Bronchial epithelial cell (primary cell): ENCODE measurements at places on chromosomes 7 and 10. TPM values are rescaled to one million over a fixed set of nuclear protein-coding genes. Genes with fewer than 3 reads are reported as not detected.

DNA sequence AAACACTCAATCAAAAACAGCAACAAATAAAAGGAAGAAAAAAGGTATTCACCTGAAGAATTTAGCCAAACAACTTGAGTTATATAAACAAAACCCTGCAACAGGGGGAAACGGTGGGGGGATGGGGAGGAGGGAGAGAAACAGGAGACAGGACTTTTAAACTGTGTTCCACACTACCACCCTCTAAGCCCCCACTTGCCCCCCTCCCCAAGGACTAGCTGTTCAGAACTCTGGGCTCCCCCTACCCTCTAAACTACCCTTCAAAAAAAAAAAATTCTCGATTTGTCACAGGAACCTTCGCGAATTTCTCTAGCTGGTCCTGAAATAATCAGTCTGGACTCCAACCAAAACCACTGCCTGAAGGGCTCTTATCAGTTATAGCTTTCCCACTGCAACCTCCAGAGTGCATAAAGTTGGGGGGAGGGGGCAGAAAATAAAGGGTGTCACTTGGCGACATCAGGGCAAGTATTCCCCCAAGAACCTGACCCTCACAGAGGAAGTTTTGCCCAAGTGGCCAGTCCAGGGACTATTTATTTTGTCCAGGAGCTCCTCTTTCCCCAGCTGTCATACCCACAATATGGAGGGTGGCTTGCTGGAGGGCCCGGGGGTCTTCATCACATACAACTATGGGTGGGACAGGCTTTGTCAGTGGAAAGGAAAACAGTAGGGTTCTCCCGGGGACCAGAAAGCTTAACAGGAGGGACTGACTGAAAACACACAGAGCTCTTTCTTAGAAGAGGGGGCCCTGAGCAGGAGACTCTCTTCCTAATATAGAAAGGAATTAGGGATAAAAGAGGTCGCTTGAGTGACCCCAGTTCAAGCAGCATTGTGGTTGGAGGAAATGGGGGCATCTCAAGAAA is 1.3 kb downstream of the UBE2H start:
- no peak for DNase-seq

GRCh38 chr7:155694851-155695250 is 50.4 kb downstream of the RBM33 start:
- peak; percentile 4 for DNase-seq

DNA sequence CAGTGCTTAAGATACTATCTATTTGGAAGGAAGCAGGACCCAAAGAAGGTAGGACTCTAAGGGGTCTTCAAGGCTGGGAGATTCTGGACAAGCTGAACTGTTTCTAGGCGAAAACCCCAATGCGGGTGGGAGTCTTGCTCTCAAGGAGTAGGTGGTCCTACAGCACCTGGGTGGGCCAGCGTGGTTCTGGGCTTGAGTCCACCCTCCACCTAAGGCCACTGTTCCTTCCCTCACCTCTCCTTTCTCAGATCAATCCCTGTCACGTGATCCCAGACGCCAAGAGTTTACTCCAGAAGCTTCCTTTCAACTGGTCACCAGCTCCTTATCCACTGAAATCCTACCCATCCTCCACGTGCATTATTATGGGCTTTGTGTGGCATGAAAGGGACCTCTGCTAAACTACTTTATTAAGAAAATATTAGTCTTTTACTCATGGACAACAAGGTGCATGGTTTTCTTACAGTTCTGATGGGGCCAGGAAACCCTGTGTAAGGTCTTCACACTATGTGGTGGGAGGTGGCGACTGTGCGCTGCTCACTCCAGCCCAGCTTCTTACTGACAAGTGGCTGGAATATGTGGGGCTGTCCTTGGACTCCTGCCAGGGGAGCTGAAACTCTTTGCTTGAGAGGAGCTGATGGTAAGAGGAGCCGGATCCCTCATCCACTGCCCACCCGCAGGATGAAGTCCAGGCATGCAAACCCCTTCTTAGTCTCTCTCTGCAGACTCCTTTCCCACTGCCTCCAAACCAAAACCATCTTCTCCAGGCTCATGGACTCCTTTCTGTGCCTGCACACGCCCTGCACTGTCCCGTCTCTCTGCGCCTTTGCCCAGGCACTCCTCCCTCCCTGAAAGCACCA is 1.6 kb downstream of the ZNF746 start:
- peak; percentile 43 for DNase-seq

DNA sequence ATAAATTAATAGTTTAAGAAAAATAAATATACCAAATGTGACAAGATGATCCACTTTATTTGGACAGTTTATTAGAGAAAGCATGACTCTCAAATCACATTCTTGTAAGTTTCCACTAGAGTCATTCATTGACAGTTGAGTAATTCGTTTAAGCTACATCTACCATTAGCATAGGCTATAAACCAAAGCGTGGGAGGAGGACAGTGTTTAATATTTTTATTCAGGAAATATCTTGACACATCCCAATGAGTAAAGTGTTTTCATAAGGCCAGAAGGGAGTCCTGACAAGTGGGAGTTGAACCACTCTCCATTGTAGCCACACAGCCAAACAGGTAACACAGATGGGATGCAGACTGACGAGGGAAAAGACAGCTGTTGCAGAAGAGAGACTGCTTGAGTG is 386.5 kb upstream of the SEMA3D start:
- DNase-seq: no peak

The PHYH gene
- total RNA-seq: 5.3 and 10.9 TPM in 2 replicates

GRCh38 chr7:44489955-44490350 is 505 bp downstream of the NUDCD3 start:
- peak; percentile 50 for DNase-seq

GRCh38 chr10:33026422-33026821 is 68.4 kb upstream of the ITGB1 start:
- no peak for DNase-seq

The HBP1 gene
- total RNA-seq: 66.7 and 69.5 TPM in 2 replicates

The PDLIM1 gene
- total RNA-seq: 19.2 and 20.2 TPM in 2 replicates

The LRWD1 gene
- total RNA-seq: 21.1 and 25.3 TPM in 2 replicates

DNA sequence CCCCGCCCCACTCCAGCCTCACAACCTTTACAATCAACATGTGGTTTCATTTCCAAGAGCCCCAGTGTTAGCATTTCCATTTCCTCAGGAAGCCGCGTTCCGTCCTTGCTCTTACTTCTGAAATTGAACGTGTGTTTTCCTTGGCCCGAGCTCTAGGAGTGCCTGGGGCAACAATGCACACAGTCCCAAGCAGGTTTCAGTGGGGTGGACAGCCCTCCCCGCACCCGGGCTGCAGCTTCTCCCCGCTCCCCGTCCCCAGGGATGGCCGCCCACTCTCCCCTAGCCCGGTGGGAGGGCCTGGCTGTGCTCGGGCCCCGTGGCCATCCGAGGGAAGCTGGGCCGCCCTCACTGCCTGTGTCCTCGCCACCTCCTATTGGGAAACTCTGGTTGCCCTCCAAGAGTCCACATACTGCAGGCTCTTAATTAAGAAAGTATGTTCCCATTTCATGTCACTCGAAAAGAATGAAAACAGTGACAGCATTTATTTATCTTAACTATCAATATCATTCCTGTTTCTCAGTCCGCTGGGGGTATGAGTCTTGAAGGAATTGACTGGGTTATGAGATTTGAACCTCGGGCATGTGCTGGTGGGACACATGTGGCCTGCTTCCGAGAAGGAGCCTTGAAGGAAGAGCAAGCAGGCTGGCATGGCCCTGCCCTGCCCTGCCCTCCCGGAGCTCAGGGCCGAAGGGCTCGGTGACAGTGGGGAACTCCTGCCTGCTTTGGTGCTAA is 163.8 kb downstream of the GRK5 start:
- DNase-seq: no peak

GRCh38 chr10:29533696-29534285 is 101.0 kb downstream of the SVIL start:
- DNase-seq: no peak

- no peak for DNase-seq
Observed at GRCh38 chr10:60975716-60976115, 31.7 kb upstream of the RHOBTB1 start.

DNA sequence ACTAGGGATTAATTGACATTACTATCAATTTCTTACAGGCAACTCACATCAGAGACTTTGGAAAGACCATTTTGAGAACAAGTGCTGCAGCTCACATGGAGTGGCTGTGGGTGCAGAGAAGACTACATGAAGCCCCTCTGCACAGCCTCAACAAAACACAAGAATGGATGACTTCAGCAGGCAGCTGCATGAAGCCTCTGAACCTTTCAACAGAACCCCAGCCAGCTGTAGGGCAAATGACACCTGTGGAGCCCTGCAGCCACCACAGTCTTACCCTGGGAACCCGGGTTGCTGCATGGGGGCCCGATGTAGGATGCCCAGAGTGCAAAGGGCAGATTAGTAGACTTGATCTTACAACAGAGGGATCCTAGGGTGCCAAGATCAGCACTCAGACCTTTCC is 62.0 kb upstream of the CAMK2B start:
- DNase-seq: no peak

DNA sequence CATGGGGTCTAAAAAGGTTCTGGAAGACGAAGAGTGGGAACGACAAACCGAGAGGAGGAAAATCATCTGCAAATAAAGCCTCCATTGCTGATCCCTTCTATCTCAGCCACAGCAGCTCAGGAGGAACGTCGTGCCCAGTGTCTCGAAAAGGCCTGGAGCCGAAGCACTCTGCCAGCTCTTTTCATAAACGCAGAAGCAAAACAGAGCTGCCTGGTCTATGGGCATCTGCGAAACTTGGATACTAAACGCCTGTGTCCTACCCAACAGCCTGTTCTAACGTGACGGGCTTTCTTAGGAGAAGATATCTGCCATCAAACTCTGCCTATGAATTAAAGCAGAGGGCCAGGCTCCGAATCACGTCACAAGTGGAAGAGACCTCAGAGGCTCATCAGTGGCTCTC is 68.7 kb downstream of the GNA12 start:
- no peak for DNase-seq

DNA sequence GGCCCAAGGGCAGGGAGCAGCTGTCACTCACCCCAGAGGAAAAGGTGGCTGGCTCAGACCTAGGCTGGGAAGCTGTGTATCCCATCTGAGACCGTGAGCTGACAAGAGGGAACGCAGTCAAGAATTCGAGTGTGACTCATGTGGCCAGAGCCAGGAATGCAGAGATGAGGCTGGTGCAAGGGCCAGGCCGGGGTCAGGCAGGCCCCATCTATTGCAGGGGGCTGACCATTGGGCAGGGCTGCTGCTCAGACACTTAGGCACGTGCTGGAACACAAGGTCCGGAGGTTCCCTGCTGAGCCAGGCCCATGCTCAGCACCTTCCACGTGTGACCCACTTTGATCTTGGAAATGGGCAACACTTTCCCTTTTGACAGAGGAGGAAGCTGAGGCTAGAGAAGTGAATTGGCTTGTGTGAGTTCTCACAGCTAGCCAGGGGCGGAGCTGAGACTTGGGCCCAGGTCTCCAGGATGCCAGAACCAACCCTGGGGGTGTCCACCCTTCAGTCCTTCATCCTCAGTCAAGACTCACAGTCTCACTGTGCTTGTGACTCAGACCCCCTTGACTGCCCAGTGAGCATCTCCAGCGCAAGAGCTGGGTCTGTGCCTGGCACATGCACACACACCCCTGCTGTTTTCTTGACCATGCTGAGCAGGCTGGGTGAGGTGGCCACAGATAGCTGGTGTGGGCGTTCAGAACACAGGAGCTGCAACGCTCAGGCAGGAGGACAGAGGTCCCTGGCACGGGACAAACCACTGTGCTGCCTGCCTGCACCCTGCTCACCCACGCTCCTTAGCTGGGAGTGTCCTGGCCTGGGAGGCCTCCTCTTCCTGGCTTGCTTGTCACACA is 47.6 kb upstream of the PPIF start:
- no peak for DNase-seq

DNA sequence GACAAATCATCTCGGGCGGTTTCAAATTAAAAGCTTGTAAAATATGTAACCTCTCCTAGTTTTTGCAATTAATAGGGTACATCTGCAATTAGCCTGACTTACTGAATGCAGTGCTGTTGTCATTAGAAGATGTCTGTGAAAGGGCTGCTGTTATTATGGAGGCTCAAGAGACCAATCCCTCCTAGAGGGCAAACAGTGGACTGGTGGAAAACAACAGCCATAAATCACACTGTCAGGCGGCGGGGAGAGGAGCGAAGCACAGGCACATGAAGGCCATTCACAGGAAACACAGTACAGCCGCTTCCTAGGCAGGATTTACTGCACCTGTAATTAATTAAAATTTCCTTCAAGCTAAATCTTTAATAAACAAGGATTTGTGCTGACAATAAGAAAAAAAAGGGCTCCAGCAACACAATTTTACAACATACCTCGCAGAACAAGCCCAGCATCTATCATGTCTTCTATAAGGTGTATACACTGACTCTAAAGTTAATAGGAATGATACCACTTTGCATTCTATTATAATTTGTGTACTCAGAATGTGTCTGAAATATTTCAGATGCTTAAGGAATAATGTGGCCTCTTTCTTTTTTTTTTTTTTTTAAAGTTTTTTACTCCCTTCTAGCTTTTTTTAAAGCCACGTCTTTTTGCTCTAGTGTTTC is 50.7 kb downstream of the ERCC6 start:
- DNase-seq: no peak

GRCh38 chr10:124646483-124647352 is 97.5 kb downstream of the FAM53B start:
- peak; percentile 80 for DNase-seq

The AKR1C8 gene
- total RNA-seq: 0.26 TPM in 1 of 2 replicates, not detected in the other

DNA sequence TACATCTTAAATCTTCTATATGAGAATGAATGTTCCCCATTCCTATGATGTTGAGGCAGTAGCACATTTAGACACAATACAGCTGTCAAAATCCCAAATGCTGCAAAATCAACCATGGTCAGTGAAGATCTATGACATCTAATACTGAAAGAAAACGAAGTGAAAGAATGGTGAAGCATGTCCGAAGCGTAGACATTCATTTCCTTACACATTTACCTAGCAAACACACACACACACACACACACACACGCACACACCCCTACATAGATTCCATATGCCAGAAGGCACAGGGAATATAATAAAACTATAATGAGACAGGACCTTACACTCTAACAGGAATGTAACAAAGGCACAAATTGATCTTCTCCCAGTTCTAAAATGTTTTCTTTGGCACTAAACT is 32.5 kb downstream of the CCDC6 start:
- no peak for DNase-seq

DNA sequence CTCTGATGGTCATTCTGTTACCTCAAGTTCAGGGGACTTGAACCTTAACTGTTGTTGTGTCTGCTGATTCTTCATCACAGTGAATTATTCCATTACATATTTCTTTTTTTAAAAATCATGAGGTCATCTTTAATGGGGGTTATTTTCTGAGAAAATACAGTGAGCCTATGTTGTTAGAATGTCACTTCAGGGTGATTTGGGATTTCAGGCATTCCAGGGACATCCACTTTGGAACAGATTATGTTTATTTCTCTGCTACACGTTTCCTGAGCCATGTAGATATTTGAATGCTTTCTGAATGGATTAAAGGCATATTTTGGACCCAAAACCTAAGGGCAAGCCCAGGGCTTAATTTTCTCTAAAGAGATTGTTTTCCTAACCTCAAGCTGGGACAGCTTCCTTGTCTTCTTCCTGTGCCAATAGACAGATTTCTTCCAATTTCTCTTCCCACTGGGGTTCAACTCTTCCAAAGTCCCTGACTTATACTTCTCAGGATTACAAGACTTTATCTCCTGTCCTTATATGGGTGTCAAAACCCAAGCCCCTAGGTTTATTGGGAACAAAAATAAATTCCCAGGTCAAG is 271.7 kb downstream of the ARHGAP12 start:
- DNase-seq: no peak

The PTN gene
- total RNA-seq: 0.26 and 0.77 TPM in 2 replicates
